ENCODE measurements at places on chromosomes 7 and 10.

GRCh38 chr7:2399848-2400587 is 3.4 kb upstream of the CHST12 start:
- DNase-seq = no peak

GRCh38 chr10:26215935-26216584 is 514 bp upstream of the GAD2 start:
- no peak for DNase-seq

DNA sequence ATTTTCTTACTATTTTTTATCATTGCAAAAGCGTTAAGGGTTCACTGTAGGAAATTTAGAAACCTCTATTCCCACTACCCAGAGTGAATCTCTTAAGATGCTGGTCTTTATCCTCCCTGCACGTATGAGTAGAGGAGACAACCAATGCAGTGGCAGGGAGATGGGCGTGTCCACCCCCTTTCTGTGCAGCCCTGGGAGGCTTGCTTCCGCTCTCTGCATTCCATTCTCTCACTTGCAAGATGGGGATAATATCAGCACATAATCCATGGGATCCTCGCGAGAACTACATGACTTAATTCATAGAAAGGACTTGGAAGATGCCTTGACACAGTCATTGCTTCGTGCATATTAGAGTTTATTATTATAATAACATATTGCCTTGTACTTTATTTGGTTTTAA is 196.2 kb downstream of the KLF6 start:
- no peak for DNase-seq

DNA sequence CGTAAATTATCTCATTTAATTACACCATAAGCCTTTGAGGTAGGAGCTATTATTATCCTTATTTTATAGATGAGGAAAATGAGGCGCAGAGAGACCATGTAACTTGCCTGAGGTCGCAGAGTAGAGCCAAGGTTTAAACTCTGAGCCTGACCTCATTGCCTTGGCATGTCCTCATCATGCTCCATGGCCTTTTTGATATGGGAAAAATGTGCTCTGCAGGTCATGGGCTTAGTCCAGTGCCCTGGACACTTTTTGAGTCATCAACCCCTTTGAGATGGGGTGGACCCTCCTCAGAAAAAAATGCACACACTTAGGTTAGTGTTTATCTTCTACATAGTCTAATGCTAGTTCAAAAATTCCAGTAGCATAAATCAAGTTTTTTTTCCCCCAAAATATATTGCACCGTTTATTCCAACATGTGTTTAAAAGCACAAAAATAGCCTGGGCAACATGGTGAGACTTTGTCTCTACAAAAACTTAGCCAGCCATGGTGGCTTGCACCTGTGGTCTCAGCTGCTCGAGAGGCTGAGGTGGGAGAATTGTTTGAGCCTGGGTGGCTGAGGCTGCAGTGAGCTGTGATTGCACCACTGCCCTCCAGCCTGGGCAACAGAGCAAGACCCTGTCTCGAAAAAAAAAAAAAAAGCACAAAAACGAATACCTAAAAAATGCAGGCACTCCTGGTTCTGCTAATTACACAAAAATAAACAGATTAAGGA is 28.6 kb upstream of the TMEM178B start:
- DNase-seq = no peak

- no peak for DNase-seq
Measured at GRCh38 chr7:79436378-79436777, 17.1 kb downstream of the MAGI2 start.

- no peak for DNase-seq
Measured at GRCh38 chr7:157769526-157770215, 432.9 kb downstream of the DNAJB6 start.

DNA sequence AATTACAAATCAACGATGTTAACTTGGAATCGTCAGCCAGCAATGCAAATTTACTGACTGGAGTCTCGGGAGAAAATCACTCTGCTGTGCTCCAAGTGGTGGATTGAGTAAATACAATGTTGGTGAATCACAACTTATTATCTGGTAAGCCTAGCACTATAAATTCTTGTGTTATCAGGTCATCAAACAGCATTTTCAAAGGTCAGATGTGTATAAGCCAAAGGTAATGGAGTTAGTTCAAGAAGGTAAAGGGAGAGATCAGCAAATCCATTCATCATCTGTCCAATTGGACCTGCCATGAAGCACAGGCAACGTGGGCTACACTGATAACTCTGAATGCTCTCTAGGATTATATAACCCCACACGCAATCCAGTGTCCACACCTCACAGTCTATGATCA is 13.9 kb downstream of the CUBN start:
- DNase-seq = no peak

- no peak for DNase-seq
Measured at GRCh38 chr10:16745061-16745460, 72.2 kb downstream of the RSU1 start.

DNA sequence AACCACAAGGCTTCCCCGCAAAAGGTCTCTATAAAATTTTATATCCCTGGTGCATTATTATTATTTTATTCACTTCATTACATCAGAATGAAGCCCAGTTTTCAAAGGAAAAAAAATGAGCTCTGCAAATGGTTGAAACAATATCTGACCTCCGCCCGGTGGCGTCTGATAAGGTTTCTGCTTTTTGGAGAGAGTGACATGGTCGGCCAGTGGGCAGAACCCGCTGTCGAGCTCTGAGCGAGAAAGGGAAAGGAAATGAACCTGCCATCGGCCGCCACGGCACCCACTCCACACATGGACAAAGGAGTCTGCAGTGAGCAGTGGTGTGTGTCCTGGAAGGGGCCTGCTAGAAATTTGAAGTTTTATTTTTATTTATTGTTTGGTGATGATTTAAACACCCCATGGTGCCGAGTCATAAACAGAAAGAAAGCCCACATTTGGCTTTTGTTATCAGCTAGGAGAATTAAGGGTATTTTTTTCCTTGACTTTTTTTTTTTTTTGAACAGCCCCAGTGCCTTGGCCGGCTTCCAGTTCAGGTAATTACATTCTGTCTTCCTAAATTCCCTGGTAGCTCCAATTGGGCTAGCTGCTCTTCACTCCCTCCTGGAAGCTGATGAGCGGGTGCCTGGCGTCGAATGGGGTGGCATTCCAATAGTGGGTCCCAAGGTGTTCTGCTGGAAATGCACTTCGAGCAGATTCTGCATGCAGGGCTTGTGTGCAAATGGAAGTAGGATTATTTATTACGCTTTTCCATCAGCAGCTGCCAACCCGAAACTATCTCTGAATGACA is 149.4 kb upstream of the MKI67 start:
- no peak for DNase-seq

GRCh38 chr10:91127341-91128082 is 93.0 kb upstream of the PCGF5 start:
- DNase-seq = no peak

- no peak for DNase-seq
Measured at GRCh38 chr10:6494936-6495592, 85.0 kb downstream of the PRKCQ start.

- no peak for DNase-seq
Measured at GRCh38 chr7:1813394-1814088, 143.5 kb downstream of the ELFN1 start.

DNA sequence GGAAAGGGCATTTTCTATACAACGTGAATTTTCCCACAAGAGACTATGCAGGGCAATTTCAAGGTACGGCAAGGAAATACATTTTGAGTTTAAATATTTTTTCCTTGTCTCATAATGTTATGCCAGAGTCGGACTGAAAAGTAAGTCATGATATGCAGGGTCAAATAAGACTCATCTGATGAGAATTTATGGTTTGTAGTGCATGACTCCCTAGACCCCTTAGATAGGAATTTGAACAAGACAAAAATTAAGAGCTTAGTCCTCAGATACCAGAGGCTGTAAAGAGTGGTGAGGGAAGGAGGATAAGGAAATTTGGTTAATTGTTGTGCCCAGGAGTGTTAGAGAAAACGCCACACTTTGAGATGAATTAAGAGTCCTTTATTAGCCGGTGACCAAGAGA is 616.6 kb downstream of the XPNPEP1 start:
- DNase-seq = no peak

GRCh38 chr7:73881352-73882046 is 20.5 kb downstream of the TMEM270 start:
- DNase-seq = no peak

- DNase-seq = no peak
Measured at GRCh38 chr10:34116681-34117271, 698.3 kb downstream of the PARD3 start.

DNA sequence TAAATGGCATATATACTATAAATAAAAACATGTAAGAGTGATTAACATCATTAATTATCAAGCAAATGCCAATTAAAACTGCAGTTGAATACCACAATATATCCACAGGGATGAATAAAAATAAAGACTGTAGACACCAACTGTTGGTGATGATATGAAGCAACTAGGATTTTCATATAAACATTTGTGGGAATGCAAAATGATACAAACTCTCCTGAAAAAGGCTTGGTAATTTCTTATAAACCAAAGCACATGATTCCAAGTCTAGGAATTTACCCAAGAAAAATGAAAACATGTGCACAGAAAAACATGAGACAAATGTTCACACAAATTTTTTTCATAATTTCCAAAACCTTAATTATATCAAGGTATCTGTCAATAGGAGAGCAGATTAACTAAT is 448.1 kb downstream of the ETV1 start:
- DNase-seq = no peak

DNA sequence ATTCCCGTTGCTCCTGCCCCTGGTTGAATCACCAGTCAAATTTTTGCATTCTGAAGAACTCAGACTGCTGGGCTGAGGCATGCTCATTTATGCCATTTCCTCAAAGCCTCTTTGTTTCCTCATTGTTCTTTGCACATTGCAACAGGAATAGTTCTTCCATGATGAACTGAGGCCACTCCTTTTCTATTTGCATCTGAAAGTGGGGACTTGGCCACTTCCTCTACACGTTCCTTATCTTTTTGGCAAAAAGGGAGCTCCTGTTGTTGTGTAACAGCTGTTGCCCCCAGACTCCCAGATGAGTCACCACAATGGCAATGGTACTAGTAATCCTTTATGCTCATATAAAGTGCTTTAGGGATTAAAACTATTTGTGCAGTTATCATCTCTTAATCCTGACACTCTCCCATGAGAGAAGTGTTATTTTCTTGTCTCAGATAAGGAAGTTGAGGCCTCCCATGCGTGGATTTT is 20.1 kb upstream of the ITPRID1 start:
- no peak for DNase-seq

DNA sequence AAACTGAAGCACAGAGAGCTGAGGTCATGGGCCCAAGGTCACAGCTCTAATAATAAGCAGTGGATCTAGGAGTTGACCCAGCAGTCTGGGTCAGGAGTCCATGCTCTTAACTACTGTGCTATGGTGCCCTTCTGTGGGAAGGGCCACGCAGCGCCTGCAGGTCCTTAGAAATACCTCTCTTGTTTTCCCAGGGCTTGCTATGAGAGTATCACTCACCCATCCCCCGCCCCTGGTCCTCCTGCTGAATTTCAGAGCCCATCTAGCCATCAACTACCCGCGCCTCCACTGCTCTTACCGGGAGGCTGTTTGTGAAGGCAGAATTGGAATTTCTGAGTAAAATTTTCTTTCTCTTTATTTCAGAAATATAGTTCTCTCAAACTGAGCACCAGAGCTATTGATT is 27.3 kb upstream of the CRHR2 start:
- no peak for DNase-seq

DNA sequence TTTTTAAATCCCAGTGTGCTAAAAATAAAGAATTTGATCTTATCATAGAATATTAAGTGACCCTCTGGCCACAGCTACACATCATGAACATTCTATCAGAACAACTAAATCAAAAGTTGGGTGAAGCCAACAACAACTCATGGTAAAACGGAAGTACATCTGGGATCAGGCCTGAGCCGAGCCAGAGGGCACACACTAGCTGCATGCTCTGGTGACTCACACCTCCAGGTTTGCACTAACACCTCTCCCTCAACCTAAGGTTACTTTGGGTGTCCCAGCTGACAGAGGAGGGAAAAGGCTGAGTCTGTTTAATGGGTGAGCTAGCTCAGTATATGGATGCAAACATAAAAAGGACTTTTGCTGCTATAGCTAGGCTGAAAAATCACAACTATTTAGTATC is 281.6 kb downstream of the HGF start:
- no peak for DNase-seq

All from stimulated activated CD4-positive, alpha-beta T cell treated with anti-CD3 and anti-CD28 coated beads, Interleukin-1b, Interleukin-23, amount 100 ng/mL, for 4 hours (primary cell).